ENCODE measurements at places on chromosomes 4 and X.

DNA sequence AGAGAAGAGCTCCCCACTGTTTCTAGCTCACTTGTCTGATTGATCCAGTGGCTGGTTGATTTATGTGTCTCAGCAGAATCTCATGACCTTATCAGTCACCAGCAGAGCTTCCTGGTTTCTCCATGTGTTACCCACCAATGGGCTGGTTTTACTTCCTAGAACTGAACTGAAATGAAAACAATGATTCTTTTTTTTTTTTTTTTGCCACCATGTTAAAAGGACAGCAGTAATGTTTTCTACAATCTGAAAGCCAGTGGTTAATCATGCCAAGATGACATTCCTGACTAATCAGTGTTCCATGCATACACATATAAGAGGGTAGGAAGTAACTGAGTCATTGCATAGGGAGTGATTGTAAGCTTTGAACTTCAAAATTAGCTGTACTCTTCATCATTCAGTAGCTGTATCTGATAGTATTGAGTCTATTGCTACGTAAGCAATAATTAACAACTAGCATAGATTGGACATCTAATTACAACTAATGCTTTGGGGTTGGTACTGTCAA, 67.7 kb downstream of the SLC4A4 start:
- no peak for DNase-seq

- no peak for DNase-seq
Measured at GRCh38 chr4:47531954-47532321, 46.9 kb downstream of the ATP10D start.

DNA sequence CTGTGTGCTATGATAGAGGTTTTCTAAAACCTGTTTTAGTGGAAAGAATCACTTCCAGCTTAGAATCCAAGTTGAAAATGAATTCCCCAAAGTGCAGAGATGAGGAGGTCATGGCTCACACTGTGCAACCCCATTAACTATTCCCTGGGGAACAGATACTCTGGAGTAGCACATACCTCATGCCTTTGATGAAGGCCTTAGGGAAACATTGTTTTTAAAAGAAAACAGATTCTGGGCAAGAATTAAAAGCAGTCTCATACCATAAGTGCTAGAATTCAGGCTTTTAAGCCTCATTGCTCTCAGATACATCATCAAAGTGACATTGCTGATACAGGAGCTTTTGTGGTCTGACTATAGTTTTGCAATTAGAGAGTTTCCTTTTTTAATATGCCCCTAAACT, 115.1 kb downstream of the NDST4 start:
- DNase-seq: no peak

- DNase-seq: no peak
Measured at GRCh38 chr4:99841129-99841528, 24.5 kb downstream of the DAPP1 start.

DNA sequence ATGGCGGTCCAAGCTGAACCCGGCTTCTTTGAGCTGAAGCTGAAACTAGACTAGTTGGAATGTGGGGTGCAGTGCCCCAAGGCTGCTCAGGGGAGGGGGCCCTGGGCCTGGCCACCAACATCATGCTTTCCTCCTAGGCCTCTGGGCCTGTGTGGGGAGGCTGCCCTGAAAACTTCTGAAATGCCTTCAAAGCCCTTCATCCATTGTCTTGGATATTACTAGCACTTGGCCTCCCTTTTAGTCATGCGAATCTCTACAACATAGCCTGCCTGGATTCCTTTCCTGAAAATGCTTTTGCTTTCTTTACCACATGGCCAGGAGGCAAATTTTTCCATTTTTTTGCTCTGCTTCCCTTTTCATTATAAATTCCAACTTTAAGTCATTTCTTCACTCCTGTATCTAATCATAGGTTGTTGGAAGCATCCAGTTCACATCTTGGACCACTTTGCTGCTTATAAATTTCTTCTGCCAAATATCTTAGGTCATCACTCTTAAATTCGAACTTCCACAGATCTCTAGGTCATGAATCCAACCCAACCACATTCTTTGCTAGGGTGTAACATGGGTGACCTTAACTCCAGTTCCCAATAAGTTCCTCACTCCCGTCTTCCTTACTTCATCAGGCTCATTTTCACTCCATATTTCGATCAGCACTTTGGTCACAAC, 103.4 kb downstream of the DDIT4L start:
- DNase-seq: no peak

- DNase-seq: no peak
Measured at GRCh38 chr4:11732155-11732554, 303.5 kb upstream of the HS3ST1 start.

DNA sequence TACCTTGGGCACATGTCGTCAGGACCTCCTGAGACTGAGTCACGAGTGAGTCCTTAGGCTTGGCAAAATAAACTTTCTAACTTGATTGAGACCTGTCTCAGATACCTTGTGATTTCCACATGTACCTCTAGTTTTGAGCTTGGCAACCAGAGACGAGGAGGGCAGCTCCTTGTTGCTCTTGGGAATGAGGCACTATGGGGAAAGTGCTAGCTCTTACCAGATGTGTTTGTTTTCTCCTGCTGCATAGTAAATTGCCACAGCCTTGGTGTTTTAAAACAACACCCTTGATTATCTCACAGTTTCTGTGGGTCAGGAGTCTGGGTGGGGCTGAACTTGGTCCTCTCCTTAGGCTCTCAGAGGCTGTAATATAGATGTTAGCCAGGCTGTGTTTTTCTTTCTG, 59.1 kb upstream of the MAML3 start:
- DNase-seq: no peak

DNA sequence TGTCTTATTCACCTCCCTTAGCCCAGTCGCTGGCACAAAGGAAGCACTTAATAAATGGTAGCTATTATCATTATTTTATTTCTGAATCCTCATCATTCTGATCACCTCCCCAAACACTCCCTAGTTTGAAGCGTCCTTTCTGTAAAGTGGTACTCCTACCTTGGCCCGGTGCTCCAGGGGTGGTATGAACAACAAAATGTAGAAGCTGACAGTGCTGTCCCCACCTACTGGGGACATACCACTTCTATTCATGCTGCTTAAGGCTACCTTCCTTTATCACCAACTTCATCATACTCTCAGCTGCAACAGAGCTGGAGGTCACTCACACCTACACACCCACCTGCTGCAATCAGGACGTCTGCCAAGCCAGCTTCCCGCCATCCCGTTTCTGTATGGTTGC, 40.8 kb upstream of the APLN start:
- DNase-seq: no peak

GRCh38 chr4:26596843-26597242, 13.0 kb downstream of the TBC1D19 start:
- DNase-seq: no peak

DNA sequence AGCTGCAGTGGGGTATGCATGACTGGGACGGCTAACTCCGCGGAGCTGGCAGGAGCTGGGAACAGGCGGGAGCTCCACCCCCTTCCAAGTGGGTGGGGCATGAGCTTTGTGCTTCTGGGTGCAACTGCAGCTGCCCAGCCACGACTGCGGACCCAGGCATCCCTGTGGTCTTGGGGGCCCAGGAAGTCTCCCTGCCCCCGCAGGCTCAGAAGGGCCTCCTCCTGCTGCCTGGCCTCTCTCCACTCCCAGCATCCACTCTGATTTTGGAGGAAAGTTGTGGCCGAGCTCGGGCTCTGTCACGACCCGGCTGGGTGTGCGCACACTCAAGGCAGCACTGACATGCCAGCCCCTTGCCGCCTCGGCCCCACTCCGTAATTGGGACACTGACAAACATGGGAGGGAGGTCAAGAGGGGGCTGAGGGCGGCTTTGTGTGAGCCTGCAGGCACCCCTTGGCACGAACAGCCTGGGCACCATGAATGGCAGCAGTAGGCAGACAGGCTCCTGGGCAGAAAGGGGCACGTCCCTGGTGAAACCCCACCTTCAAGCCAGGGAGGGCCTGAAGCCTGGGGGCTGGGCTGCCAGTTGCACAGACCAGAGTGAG, 822.6 kb downstream of the GLUD2 start:
- no peak for DNase-seq

GRCh38 chr4:75545526-75545925, 10.3 kb upstream of the ODAPH start:
- no peak for DNase-seq

DNA sequence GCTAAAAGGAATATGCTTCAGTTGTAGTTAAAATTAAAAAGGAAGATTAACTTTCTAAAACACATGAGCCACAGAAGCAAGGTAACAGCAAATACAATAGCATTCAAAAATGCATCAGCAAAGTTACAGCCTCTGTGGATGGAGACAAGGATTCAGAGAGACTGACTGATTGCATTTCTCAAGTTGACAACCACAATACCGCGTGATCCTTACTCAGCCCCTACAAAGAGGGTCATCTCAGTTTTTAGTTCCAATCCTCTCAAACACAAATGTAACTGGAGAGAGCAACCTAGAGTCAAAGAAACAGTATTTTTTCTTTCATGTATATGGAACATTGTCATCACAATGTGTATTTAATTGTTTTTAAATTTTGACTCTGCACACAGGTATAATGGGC, 14.2 kb upstream of the C1QTNF7 start:
- no peak for DNase-seq

DNA sequence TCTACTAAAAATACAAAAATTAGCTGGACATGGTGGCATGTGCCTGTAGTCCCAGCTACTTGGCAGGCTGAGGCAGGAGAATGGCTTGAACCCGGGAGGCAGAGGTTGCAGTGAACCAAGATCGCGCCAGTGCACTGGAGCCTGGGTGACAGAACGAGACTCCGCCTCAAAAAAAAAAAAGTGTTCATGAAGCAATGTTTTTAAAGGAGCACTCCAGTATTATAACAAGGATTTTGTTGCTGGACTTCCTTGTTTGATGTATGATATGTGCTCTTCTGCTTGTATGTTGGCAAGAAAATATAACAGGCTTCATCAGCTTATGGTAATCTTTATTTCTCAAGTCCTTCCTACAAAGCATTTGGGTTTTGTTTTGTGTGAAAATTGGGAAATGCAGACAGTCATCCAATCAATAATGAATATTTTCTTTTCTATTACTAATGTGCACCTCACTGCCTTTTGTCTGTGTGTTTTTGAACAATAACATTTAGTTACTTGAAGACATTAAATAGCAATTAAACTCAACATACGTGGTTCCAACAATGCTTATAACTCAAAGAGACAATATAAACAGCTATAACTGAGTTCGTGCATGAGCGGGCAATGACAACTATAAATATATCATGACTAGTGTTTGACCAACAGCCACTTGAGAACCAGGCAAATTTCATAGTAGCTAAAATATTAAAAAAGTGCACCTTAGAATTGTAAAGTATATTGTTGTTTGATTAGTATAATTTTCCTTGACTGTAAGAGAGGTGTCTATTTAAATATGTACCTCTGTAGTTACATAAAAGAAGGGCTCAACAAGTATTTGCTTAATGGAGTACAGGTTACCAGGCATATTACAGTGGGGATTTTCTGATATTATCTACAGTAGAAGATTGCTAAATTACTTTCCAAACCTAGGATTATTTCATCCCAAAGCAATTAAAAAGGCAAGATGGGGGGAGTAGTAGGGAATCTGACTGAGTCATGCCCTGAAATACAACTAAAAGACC, 210.7 kb downstream of the PPP3CA start:
- no peak for DNase-seq

GRCh38 chrX:107204068-107204605, 2.1 kb downstream of the NUP62CL start:
- DNase-seq: no peak

DNA sequence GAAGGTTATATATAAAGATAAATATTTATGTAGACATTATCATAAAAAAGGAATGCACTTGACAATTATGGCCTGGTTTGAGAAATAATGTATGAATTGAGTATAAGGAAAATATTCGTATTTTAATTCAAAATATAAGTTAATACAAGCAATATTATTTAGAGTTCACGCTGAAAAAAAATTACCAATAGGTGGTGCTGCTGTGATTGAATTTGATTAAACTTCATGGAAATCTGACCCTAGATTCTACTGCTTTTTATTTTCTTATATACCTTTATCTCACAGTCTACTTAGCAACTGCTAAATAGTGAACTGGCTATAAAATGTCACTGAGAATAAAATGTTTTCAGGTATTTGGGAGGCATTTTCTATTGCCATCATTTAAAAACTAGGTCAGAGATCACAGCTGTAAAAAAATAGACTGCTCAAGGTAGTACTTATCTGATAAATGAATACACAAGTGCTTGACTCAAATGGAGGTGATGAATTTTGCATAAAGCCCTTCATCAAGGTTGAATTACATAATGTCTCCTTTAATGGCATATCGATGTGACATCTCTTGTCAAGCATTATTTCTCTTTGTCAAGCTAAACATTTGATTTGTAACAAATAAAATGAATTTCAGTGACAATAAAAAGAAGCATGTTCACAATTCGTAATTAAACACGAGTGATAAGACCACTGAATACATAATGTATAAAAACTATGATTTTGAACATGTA, 1638.8 kb upstream of the PCDH7 start:
- DNase-seq: no peak

- no peak for DNase-seq
Measured at GRCh38 chrX:72052415-72053090, 79.2 kb downstream of the RTL5 start.

- no peak for DNase-seq
Measured at GRCh38 chr4:168797194-168797593, 212.9 kb downstream of the CBR4 start.

GRCh38 chrX:12210196-12210815, 72.0 kb downstream of the FRMPD4 start:
- no peak for DNase-seq

DNA sequence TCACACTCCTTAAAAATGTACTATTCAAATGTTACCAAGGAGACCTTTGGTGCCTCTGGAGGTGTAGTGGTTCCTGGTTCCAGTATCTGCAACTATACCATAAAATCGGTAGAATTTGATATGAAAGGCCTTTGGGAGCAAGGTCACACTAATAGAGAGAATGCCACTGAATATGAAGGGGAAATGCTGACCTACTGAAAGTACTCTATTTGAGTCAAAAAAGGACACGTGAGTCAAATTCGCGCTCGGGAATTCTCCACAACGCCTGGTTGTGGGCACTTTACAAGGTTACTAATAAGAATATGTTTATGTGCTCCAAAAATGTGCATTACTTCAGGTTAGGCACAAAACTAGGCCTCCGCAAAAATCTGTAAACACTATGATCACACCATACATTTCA, 39.5 kb upstream of the RELL1 start:
- no peak for DNase-seq

DNA sequence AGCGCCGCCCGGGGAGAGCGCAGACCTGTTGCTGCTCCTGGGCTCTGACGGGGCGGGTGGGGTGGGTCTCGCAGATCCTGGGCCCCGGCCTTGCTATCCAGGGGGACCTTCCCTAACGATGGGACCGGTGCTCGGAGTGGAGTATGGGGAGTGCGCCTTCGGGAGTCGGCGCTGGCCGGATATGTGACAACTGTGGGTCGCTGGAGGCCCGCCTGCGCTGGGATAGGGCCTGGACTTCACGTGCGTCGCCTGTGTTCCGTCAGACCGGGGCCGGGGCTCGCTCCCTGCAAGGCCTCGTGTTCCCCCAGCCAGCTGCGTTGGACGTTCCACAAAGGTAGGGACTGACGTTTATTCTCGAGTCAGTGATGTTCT, 1.3 kb downstream of the TBL1X start:
- no peak for DNase-seq

GRCh38 chr4:89216422-89216821, 91.2 kb downstream of the GPRIN3 start:
- DNase-seq: no peak

Data from stimulated activated CD4-positive, alpha-beta T cell treated with anti-CD3 and anti-CD28 coated beads, TNF-alpha, amount 100 ng/mL, for 4 hours (primary cell).